ENCODE measurements at places on chromosomes 1 and 21.

DNA sequence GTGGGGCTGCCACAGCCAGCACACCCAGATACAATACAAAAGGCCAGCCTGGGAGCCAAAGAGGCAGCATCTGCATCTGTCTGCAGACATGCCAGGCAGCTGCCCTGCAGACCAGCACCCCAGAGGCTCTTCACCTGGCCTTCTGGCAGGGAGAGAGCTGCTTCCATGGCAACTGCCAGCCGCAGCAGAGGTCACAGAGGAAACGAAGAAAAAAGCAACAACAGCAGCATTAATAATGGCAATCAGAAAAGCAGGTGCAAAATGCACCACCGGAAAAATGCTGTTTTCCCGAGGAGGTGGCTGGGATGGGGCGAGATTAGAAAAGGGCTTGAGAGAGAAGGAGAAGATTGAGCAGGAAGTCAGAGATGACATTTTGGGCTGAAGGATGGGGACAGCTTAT lies 309.5 kb downstream of the PCP4 start:
- no peak for DNase-seq

GRCh38 chr1:187010571-187011309 lies 182.0 kb downstream of the PLA2G4A start:
- DNase-seq = no peak

- no peak for DNase-seq
Measured at GRCh38 chr21:33800753-33801423, 114.7 kb downstream of the ATP5PO start.

GRCh38 chr21:42081138-42081537 lies 10.0 kb downstream of the UMODL1 start:
- peak; percentile 84 for DNase-seq

- no peak for DNase-seq
Measured at GRCh38 chr1:15063346-15063745, 90.2 kb upstream of the TMEM51 start.

- DNase-seq = no peak
Measured at GRCh38 chr1:145795257-145795881, 28.5 kb downstream of the RNF115 start.

DNA sequence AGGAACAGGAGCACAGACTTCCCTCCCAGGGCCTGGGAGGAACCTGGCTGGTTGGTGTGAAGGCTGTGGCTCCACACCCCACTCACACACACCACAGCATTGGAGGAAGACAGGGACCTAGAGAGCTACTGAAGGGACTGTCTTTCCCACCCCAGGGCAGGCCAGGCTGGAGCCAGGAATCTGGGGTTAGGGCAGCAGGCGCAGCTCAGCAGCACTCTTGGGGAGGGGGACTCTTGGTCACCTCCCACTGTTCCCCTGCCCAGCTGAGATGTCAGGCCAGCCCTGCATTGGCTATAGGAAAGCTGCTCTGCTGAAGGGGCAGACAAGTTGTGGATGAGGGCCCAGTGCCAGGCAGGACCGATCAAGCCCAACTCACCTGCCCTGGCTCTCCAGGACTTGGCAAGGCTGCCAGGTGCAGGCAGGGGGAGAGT lies 1.6 kb upstream of the PLEKHA6 start:
- no peak for DNase-seq

- no peak for DNase-seq
Measured at GRCh38 chr1:84711121-84711520, 20.9 kb upstream of the SSX2IP start.

DNA sequence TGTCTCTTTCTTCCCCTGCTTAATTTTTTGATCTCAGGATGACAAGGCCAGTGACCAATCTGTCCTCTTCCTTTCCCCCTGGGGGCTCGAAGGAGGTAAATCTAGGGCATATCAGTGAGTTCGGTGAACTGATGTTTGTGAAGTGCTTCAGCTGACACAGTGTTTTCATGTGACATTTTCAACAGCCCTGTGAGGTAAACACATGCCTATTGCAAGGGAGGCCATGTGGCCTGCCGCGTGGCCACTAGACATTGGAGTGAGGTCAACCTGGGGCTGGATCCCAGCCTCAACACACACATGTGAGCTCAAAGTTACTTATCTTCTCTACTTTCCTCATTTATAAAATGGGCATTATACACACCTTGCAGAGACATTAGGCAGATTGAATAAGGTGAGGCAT lies 126.3 kb downstream of the PLPP3 start:
- no peak for DNase-seq

- DNase-seq = peak; percentile 63
Measured at GRCh38 chr1:204190212-204191211, 5.8 kb downstream of the KISS1 start.

GRCh38 chr1:193368302-193368701 lies 181.9 kb upstream of the B3GALT2 start:
- DNase-seq = peak; percentile 9

DNA sequence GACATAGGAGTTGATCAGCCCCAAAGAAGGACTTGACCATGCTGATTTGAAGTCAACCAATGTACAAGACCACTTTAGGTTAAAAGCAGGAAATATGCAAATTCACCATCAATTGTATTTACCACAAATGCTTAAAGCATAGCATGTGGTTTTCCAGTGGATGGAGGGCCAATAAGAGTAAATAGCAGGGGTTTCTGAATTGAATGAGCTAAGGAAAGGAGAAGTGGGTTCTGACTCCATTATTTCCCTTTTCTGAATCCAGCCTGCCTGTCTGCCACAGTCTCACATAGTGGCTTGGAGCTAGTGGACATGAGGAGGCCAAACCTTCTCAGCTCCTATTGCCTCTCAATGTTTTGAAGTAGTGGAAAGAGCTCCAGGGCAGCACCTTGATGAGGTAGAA lies 7.2 kb upstream of the TNFSF18 start:
- no peak for DNase-seq

DNA sequence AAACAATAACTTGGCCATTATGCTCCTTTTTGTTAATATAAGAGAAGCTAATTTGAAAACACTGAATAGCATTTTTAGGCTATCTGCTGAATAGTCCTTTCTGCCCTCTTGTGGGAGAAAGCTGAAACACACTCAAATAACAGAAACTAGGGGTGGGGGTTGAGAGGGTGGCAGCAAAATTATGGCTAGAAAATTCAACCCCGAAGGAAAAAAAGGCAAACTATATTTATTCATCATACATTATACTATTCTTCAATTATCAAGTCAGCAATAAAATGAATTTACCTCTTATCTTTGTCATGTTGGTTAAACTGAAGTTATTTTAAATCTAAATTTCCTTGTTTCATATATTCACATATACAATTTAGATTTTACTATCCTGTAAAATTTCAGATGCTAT lies 255.9 kb downstream of the FAF1 start:
- DNase-seq = peak; percentile 7

- DNase-seq = no peak
Measured at GRCh38 chr1:116820369-116820768, 66.1 kb downstream of the CD2 start.

DNA sequence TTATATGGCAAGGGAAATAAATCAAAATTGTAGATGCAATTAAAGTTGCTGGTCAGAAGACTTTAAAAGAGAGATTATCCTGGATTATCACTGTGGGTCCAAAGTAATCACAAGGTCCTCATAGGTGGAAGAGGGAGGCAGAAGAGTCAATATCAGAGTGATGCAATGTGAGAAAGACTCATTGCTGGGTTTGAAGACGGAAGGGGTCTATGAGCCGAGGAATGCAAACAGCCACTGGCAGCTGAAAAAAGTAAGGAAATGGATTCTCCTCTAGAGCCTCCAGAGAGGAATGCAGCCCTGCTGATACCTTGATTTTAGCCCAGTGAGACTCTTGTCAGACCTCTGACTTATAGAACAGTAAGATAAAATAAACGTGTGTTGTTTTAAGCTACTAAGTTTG lies 59.8 kb upstream of the MUTYH start:
- DNase-seq = no peak

DNA sequence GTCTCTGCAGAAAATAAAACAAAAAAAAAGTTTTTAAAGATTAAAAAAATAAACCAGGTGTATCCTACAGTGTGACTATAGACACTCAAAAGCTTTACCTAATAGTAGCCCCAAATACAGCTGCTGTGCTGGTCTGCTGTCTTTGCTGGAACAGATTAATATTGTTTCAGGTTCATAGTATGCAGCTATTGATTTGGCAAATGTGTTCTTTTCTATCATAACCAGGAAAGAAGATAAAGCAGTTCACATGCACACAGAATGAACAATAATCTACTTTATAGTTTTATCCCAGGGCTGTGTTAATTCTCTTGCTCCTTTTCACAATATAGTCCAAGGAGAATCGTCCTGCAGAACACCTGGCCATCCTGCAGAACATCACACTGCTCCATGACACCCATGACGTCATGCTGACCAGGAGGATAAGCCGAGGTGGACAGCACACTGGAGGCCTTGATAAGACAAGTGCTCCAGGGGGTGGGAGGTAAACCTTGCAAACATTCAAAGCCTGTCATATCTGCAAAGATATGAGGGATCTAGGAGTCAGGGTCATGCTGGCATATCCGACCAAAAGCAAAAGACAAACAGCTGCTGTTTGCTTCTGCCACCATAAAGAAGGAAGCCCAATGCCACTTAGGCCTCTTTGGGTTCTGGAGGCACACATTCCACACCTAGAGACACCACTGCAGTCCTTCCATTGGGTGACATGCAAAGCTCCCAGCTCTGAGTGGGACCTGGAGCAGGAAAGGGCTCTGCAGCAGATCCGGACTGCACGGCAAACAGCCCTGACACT lies 86.1 kb upstream of the SLC2A1 start:
- no peak for DNase-seq

- no peak for DNase-seq
Measured at GRCh38 chr1:37672136-37672870, 20.0 kb upstream of the CDCA8 start.

DNA sequence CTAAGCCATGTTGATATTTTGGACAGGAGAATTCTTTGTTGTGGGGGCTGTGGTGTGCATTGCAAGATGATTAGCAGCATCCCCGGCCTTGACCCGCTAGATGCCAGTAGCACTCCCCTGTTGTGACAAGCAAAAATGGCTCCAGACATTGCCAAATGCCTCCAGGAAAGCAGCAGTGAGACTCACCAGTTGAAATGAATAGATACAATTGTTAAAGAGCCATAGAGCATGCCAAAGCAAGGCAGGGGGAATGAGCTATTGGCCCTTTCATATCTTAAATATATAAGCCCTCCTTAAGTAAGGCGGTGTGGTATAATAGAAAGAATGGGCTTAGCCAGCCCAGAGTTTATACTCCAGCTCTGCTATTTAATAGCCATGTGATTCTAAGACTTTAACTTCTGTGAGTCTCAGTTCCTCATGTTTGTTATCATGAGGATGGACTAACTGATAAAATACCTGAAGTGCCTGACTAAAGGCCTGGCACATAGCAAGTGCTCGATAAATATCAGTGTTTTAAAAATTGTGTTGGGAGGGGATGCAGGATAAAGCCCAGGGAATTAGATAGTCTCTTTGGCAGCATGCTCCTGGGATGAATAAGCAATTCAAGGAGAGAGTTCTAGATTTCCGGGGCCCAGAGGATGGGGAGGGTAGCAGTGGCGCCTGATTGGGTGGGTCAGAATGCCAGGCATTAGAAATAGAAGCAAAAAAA lies 21.1 kb upstream of the RGS4 start:
- no peak for DNase-seq

DNA sequence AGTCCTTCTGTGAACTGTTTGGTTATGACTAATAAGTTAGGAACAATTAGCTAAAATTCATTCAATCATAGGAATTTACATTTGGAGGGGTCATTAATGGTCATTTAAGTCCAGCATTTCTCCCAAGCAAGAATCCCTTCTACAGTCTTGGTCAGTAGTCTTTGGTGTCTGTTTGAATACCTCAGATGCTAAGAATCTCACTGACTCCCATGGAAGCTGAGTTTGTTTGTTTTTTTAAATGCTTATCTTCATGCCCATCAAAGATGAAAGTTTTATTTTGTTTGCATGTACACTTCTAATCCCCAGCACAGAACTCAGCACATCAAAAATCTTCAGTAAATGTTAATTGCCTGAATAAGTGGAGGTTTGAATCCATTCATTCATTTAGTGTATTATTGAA lies 41.3 kb upstream of the SLC44A3 start:
- no peak for DNase-seq

DNA sequence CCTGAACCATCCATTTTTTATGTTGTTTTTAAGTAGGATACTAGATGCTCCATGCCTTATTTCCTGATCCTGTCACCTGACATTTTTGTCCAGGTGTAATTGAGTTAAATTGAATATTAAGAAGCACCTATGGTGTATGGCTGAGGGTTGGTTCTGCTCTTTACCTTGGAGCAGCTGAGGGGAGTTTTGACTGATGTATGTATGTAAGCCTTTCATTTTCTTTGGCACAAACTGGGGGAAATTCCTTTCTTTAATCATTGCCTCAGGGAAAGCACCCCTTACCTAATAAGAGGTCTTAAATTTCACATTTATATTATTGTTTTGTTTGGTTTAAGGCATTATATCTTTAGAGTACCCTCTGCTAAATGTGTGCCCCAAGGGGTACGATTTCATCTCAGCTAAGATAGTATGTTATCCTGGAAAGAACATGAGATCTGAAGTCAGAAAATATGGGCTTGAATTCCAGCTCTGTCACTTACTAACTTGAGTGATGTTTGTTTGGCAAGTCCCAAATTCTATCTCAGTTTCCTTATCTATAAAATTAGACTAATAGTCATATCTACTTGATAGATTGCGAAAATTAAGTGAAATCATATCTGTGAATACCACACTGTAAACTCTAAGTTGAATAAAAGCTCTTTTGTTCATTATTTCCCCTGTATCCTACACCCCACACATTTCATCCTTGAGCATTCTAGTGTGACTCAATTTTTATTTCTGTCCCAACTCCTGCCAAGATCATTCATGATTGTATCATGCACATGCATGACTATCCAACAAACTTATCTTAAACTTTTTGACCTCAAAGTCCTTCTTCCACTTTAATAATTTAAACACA lies 57.7 kb upstream of the NUF2 start:
- no peak for DNase-seq

- DNase-seq = no peak
Measured at GRCh38 chr21:45504021-45504515, 38.2 kb downstream of the SLC19A1 start.

GRCh38 chr1:161158316-161159010 lies 837 bp upstream of the USP21 start:
- no peak for DNase-seq

- no peak for DNase-seq
Measured at GRCh38 chr21:35538386-35538785, 489.3 kb upstream of the RUNX1 start.

- DNase-seq = no peak
Measured at GRCh38 chr1:230861970-230862595, 6.2 kb downstream of the C1orf198 start.

DNA sequence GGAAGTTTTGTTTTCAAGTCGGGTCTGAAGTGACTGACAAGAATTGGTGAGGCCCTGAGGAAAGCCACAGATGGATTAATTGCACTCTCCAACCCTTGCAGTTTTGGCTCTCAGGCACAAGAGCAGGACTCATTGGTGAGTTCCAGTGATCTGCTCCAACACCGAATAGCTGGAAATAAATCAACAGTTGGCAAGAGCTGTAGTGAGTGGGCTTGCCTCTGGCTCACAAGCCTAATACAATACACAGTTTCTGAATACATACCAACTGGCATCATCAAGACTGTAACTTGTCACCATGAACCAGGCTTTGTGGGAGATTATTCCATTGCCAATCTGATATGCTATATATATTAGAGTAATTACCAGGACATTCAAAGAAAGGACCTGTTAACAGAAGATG lies 131.6 kb downstream of the GRIK1 start:
- DNase-seq = no peak

Measured in inflammatory macrophage (primary cell).